ENCODE measurements at places on chromosomes 3 and 15. TPM values are rescaled to one million over a fixed set of nuclear protein-coding genes. Genes with fewer than 3 reads are reported as not detected.

DNA sequence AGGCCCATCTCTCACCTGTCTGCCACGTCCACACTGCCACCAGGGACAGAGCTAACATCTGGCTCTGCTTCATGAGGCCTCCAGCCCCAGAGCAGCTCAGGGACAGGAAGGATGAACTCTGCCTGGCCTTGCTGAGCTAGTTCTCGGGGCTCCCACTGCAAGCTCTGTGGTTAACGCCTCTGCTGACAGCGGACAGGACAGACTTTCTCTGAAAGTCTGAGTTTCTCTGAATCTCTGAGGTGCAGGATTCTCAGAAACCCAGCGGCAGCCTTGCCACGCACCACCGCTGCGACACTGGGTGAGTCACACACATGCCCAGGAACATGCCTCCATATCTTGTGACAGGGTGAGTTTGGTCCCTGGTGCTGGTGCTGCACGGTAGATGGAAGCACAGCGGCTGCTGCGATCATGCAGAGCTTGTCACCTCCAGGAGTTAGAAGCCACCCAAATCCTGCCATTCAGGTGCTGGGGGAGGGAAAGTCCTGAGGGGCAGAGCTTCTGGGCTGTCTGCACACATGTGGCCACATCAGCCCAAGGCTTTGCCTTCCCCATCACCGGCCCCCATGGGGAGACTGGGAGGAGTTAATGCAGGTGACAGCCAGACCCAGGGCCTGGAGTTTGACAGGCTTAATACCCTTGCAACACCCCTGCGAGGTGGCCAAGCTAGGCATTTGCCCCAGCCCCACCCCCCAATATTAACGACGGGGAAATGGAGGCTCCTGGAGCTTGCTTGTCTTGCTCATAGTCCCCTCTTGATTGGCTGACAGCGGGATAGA is 267.0 kb downstream of the PLCL2 start:
- no peak for DNase-seq

DNA sequence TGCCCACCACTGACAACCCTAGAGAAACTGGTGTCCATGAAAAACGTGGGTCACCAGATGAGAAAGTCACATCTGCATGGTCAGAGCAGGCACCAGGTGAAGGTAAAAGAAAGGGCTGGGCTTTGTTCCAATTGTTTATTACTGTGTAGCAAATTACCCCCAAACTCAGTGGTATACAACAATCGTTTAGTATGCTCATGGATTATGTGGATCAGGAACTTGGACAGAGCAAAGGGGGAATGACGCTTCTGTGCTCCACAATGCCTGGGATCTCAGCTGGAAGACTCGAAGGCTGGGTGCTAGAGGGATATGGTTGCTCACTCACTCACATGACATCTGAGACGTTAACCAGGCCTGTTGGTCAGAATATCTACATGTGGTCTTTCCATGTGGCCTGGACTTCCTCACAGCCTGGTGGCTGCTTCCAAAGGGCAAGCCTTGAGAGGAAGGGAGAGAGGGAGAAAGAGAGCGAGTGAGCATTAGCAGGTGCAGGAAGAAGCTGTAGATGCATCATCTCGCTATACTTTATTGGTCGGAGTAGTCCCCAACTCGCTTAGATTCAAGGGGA is 44.9 kb downstream of the LPP start:
- DNase-seq, result no peak

- no peak for DNase-seq
These were observed 126.2 kb downstream of the CLSTN2 start for GRCh38 chr3:140061211-140061610.

DNA sequence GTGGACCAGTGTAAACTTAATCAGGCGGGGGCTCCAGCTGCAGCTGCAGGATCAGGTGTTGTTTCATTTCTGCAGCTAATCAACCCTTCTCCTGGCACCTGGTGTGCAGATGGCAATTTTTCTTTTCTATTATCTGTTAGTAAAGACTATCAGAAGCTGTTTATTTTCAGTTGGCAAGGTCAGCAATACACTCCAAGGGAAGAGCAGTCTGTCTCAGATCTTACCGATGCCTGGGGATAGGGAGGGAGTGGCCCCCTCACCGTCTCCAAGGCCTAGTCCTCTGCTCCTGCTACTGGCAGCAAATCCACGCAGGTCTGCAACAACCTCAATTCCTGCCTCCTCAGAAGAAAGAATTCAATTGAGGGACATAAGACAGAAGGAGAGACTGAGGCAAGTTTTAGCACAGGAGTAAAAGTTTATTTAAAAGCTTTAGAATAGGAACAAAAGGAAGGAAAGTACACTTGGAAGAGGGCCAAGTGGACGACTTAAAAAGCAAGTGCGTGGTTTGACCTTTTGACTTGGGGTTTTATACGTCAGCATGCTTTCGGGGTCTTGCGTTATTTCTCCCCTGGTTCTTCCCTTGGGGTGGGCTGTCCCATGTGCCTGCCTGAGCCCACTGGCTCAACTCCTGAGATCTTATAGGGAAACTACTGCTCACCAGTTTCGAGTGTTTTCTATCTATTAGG is 9.2 kb downstream of the CCRL2 start:
- DNase-seq, result no peak

DNA sequence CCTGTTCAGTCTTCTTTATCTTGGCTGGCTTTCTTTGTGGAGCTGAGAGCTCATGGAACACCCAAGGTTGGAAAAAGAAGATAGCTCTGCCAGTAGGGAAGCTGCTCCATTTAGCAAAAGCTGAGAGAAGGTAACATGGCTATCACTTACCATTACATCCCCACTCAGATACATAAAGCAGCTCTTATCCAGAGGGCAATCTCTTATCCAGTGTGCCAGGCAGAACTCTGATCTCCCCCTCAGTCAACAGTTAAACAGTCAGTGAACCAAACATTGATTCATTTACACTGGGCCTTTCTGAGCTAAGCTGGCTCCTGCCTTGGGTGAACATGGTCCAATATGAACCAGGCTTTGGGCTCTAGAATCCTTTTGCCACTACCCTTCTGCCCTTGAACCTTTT is 624.2 kb downstream of the NTRK3 start:
- no peak for DNase-seq

- DNase-seq, result no peak
These were observed 23.0 kb downstream of the CP start for GRCh38 chr3:149198611-149199010.

- DNase-seq, result no peak
These were observed 36.0 kb upstream of the COLQ start for GRCh38 chr3:15557511-15557946.

- DNase-seq, result no peak
These were observed 155.6 kb downstream of the SQOR start for GRCh38 chr15:45790325-45790943.

GRCh38 chr3:13972679-13973379 is 93.0 kb upstream of the WNT7A start:
- no peak for DNase-seq

DNA sequence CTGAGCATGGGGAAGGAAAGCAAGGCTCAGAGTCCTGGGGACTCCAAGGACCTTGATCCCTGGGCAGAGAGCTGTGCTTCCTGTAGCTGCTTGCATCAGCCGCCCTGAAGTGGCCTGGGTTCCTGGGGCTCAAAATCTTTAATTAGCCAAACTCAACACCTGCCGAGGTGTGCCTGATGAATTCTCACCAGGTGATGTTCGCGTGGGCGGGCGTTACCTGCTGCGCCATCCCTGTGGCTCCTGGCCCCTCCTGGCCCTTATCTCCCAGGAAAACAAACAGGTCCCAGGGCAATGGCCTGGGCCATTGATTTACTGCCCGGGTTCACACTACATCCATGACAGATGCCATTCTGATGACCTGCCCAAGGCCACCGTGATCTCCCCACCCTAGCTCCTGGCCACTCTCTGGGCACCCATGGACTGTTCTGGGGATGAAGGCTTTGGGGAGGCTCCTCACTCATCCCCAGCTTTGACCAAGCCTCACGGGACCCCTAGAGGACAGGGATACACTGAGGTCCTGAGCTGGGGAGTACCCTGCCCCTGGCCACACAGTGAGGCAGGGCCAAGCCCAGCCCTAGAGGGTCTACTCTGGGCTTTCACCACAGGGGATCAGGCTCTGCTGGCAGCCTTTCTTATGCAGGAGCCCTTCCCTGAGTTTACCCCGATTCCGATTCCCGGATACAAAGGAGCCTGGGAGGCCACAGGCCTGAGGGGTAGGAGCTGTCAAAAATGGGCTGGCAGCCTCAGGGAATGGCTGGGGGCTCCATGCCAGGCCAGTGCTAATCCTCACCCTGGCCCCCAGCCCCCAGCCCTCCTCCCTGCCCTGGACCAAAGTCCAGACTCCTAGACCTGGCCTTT is 5.7 kb downstream of the SLC38A3 start:
- no peak for DNase-seq

GRCh38 chr3:71585887-71586809 is 2.6 kb upstream of the FOXP1 start:
- no peak for DNase-seq

- no peak for DNase-seq
These were observed 54.2 kb downstream of the SYN2 start for GRCh38 chr3:12058408-12058807.

- peak; percentile 87 for DNase-seq
These were observed at the start of the genes DUOX1 and DUOXA1 for GRCh38 chr15:45129651-45130129. Gene DUOX1, plus strand, starts transcription at chr15:45129994. Its CDS starts 1,973 bp downstream, at chr15:45131967. Gene DUOXA1, minus strand, starts transcription at chr15:45129879. Its CDS starts 6,865 bp downstream, at chr15:45123014.

GRCh38 chr15:96585484-96586386 is 255.2 kb downstream of the NR2F2 start:
- DNase-seq, result no peak

DNA sequence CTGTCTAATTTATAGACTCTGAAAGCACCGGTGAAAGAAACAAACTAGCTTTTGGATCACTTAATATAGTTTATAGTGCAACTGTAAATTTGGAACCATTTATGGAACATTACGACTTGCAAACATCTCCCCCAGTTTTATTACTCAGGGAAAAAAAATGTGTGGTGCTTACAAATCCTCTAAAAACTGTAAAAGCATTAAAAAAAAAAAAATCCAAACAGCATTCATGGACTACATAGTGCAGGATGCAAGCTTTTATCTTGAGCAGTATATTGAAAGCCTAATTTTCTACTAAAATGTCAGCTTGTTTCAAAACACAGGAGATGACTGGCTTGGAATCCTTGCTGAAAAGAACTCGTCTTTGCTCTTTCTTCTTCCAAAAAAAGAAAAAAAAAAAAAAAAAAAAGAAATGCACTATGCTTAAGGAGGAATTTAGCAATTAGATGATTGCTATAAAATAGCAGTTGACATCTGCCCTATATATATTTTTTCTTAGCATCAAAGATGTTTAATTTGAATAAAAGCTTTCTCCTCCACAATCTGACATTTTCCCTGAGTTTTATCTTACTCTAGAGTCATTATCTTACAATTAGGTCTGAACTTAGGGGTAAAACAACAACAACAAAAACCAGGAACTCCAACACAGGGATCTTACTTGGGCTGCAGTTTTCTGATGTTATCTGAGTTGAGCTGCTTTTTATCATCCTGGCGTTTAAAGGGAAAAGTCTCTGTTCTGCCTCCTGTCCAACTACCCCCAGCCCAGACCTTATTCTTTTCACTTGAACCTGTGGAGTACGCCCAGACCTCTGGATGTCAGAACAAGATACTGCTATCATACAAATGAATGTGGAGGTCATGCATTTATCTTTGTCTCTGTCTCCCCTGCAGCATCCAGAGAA is 62.6 kb upstream of the PDZRN3 start:
- no peak for DNase-seq

DNA sequence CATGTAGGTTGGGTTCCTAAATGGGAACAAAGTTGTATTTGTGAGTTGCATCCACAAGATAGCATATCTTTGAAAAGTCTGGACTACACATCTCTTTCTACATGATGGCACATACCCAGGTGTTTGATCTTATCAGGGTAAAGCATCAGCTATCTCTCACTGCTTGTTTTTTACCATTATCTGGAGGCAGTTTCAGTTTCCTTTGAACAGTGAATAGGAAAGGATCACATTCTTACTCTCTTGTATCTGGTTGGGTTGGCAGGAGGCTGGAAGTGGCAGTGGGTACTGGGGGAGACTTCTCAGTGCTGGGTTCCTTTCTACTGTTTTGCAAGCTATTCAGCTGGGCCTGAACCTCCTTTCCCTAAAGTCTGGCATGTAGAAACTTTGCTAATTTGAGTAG is 4.1 kb downstream of the CEMIP start:
- DNase-seq, result no peak

GRCh38 chr3:59565125-59565524 is 515.3 kb upstream of the CFAP20DC start:
- no peak for DNase-seq

DNA sequence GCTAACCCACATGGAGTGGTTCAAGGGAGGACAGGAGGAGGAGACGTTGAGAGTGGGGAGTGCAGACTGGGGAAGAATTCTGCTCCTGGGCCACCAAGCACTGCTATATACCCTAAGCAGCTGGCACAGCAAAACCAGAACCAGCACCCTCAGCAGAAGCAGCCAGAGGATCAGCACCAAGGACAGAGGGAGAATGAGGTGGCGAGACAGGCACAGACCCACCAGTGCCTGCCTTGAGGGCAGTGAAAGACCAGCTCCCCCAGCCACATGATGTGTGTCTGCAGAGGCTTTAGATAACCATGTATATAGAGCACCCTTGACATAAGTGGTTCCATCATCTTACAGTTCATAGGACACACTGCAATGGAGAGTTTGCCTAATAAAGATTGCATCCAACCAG is 319.0 kb downstream of the GABRB3 start:
- no peak for DNase-seq

GRCh38 chr15:90002428-90002844 is 1.3 kb downstream of the ZNF710 start:
- no peak for DNase-seq

GRCh38 chr3:158105710-158106253 is 438 bp downstream of the SHOX2 start:
- DNase-seq, result no peak

DNA sequence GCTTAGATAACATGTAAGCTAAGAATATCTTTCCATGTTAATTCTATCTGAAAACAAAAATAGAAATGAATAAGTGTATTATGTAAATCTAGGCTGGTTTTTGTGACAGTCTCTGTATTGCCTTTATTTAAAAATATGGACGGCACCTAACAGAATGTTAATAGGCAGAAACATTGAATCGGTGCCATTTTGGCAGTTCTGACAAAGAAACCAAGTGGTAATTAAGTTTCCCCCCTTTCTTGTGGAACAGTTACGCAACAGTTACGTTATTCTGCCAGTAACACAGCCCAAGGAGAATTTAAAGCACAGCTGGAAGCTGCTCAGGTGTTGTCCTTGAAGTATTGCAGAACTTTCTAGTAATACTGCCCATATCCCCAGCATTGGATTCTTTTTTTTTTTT is 21.5 kb downstream of the LARS2 start:
- no peak for DNase-seq

GRCh38 chr15:92009162-92009561 is 155.7 kb downstream of the SLCO3A1 start:
- no peak for DNase-seq

- no peak for DNase-seq
These were observed 59.9 kb downstream of the SEC22A start for GRCh38 chr3:123261666-123262065.

Gene ATP6V1A
- total RNA-seq, result 42.5 TPM

Gene HHATL
- total RNA-seq, result 1.0 TPM

Gene DPPA2
- not detected for total RNA-seq

Gene CP
- total RNA-seq, result 13.7 TPM

Gene NR1I2
- total RNA-seq, result not detected

Gene PRICKLE2
- 34.9 TPM for total RNA-seq

Gene CSPG5
- 0.51 TPM for total RNA-seq

Gene PLA2G4E
- total RNA-seq, result not detected

Gene CPLX3
- total RNA-seq, result not detected

Gene CHRNB4
- total RNA-seq, result not detected

Gene CLEC3B
- 136 TPM for total RNA-seq

Gene CPA3
- total RNA-seq, result 7.1 TPM

Gene GHSR
- total RNA-seq, result not detected

Measured in posterior vena cava (tissue), 2 donors.